ENCODE measurements at places on chromosomes 12 and 14.

GRCh38 chr12:75692876-75693275, 181.5 kb upstream of the KRR1 start:
- no peak for DNase-seq

DNA sequence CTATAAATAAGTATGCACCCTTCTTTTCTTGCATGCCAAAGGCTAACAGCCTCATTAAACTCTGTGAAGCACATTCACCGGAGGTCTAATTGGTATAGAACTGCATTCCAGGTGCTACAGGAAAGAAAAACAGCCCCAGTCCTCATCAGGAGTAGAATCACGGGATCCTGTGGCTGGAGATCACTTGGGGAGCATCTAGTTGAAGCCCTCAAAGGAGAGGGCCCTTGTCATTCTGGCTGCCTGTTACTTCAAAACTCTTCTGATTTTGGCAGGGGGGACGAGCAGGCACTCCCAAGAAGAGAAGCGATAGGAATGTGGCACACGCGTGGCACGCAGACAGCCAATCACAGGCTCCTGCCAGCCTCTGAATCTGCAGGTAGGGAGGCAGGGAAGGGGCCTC, 154.4 kb downstream of the TTC7B start:
- no peak for DNase-seq

DNA sequence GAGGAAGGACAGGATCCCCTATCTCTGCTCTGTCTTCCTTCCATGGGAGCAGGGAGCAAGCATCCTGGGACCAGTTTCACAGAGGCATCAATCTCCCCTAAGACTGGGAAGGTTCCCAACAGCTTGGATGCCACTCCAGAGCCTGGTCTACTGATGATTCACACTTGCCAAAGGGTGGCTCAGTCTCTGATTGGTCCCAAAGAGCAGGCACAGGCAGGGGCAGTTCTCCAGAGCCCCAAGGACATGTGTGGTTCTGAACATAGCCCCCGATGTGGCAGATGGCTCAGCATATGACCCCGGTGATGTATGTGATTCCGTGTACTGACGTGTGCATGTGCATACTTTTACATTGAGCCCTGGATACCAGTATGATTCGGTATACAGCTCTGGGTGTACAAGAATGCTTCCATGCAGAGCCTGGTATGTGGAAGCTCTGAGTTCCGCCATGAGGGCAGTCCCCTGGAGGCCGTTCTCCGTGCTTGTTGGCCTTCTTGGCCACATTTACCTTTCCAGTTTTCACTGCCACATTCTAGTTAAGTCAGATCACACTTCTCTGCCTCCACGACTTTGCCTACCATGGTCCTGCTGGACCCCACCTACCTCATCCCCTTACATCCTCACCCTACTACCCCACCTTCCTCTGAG, 21.2 kb downstream of the ITGA7 start:
- DNase-seq = no peak

DNA sequence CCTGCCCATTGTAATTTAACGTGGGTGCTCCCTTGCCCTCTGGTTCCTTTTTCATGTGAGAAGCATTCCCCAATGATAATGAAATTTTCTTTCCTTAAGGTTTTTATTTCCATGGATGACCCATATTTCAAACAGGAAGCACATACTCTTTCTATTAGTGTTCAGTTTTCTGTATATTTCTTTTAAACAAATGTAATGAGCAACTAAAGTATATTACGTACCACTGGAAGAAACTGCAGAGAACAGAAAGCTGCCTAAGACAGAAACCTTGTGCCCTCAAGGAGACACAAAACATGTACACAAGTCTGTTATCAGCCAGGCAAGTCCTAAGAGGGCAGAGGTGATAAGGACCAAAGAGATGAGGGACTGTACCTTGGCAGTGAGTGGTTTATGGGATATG, 414.9 kb downstream of the ETNK1 start:
- DNase-seq = no peak
